ENCODE measurements at places on chromosomes 5 and 9.
A peak's percentile ranks its signal among the peaks of the same experiment; 100 is the strongest.

DNA sequence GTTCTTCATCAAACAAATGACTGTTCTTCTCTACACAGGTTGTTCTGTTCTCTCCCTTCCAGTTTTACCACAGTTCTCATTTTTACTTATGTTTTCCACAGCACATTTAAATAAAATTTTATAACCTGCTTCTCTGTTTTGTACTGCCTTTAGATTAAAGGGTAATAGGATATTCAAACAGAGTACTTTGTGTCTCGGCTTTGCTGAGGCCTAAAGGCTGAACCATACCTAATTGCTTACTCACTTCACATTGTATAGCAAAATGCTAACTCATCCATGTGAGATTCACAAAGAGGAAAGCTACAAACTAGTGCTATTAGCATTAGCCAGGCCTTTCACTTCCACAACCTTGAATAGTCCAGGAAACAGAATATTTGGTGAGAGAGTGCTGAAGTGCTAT, 200.3 kb downstream of the TRPM3 start:
- no peak for DNase-seq

- no peak for DNase-seq
Measured at GRCh38 chr9:79583952-79584654, 12.3 kb downstream of the TLE4 start.

- DNase-seq: peak; percentile 27
Measured at GRCh38 chr5:147223948-147224791, 10.7 kb upstream of the STK32A start.

GRCh38 chr9:76366275-76366674, 28.0 kb downstream of the RFK start:
- DNase-seq: no peak
